Tibial nerve (tissue), 4 donors: ENCODE measurements at places on chromosomes 1 and 21.

DNA sequence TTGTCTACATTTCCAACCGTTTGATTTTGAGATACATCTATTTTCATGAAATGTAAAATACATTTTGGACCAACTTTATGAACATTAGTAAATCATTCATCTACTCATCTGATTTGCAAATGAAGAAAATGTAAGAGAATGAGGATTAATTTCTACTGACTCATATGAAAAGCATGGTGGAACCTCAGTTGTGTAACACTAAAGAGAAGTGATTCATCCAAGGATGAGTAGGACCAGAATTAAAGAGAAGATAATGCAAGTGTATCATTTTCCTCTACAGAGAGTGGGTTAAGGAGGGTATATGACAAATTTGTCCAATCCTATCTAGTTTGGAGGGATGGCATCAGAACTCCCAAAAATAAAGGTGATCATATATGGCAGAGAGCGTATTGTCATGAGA is 1967.6 kb downstream of the MRPL39 start:
- DNase-seq, result no peak

GRCh38 chr1:36279789-36280296 is 26.3 kb upstream of the SH3D21 start:
- DNase-seq, result no peak

DNA sequence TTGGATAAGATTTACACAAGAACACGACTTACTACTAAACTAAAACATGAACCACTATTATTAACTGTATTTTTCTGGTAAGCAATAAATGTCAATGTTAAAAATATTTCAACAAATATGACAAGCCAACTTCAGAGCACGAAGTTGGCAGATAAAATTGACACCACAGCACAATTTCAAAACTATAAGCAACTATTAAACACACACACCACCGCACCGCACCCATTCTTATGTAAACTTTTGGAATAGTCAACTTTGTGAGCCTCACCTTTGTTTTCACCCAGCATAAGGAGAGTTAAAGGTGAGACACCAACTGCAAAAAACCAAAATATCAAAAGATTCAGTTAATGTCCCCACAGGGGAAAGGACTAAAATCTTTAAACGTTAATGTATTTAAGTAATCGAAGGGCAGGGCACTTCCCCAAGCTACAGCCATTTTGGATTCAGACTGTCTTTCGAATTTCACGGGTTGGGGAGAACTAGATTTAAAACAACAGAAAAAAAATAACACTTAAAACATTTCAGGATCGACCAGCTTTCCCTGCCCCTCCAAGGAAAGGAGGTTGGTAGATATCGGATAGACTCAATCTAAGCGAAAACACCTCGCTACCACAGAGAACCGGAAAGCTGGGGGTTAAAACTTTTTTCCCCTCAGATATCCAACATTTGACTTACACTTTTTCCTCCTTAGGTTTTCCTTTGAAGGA is 872 bp downstream of the GPBP1L1 start:
- DNase-seq, result no peak

GRCh38 chr1:208149776-208150514 is 94.2 kb downstream of the PLXNA2 start:
- no peak for DNase-seq

GRCh38 chr1:7094509-7094908 is 309.3 kb downstream of the CAMTA1 start:
- DNase-seq, result no peak

DNA sequence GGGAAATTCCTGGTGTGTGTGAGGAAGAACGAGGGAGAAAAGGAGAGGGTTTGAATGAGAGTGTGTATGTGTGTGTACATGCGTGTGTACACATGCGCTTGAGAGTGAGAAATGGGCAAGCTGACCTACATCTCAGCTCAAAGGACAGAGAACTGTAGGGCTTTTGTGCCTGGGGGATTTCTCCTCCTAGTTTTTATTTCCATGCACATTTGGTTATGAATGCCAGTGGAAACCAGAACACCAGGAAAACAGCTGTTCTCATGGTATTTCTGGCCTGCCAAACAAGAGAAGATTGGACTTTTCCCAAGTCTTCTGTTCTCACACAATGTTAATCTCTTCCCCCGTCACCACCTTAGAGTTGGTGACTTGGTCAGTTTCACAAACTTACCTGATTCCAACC is 45.2 kb downstream of the SLC44A3 start:
- DNase-seq, result no peak

- DNase-seq, result no peak
These were observed 59.7 kb downstream of the ALPL start for GRCh38 chr1:21568809-21569385.
